Epithelial cell of proximal tubule (primary cell): ENCODE measurements at places on chromosomes 7 and 10. TPM values are rescaled to one million over a fixed set of nuclear protein-coding genes. Genes with fewer than 3 reads are reported as not detected.

Gene COG5
- total RNA-seq: 23.1 and 31.4 TPM in 2 replicates

Gene SPDYE6
- not detected in 2 replicates for total RNA-seq

- no peak for DNase-seq
Observed at GRCh38 chr7:132641238-132641637, 65.0 kb upstream of the PLXNA4 start.

- DNase-seq: no peak
Observed at GRCh38 chr7:99124236-99124635, 19.7 kb downstream of the SMURF1 start.

GRCh38 chr10:18616337-18616736 lies 35.0 kb downstream of the NSUN6 start:
- no peak for DNase-seq

DNA sequence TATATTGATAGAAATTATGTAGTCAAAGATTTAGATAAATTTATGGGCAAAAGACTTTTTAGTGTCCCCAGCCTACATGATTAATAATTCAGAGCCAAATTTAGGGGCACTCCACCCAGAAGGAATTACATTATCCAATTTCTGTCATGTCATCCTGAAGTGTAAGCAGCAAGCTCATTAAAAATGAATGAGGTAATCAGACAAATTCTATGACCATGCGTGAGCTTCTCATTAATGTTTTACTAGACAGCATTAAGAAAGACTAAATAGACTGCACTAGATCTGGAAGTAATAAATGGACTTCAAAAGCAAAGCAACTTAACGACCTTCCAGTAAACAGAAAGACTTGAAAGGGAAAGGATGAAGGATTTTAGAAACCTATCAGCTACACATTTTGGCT lies 22.7 kb upstream of the TRUB1 start:
- DNase-seq: peak; percentile 80

DNA sequence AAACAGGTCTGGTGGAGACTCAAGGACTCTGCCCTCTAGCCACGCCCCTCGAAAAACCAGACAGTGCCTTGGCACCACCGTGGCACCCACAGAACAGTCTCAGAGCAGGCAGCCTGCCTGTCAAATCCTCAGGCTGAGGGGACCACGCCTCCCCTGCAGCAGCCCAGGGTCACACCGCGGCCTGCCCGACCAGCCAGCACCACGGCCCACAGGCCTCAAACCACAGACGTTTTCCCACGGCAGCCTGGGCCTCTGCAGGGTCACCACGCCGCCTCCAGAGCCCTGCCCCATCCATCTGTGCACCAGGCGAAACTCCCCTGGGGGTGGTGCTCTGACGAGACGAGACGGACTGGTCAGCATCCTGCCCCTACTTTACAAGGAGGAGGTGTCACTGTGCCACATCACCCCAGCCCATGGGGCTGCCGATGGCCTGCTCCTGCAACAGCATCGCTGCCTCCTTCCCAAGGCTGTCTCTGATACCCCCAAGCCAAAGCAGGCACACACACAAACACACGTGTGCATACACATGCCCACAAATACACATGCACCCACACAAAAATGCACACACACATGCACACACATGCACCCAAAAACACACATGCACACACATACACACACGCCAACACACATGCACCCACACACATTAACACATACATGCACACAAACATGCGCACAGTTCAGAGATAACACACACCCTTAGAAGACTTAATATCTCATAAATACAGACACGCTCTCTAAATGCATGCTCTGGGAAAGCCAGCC lies 24.6 kb downstream of the PAPOLB start:
- DNase-seq: no peak

DNA sequence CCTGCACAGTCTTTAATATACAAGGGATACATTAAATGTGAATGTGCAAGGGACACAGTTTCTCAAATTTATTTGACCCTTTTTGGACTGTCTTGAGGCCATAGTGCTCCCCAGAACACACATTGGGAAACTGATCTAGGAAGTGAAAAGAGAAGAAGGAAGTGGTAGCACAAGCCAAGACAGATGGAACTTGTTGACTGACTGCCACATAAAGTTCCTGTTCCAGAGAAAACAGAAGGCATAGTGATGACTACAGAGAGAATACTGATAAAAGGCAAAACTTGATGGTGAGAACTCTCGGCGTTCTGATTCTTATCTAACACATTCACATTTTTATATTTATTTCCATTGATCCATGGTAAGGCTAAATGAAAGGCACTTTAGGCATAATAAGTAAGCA lies 1216.4 kb downstream of the CNTNAP2 start:
- no peak for DNase-seq

- DNase-seq: peak; percentile 20
Observed at GRCh38 chr7:127844707-127845331, 186.4 kb downstream of the LRRC4 start.

DNA sequence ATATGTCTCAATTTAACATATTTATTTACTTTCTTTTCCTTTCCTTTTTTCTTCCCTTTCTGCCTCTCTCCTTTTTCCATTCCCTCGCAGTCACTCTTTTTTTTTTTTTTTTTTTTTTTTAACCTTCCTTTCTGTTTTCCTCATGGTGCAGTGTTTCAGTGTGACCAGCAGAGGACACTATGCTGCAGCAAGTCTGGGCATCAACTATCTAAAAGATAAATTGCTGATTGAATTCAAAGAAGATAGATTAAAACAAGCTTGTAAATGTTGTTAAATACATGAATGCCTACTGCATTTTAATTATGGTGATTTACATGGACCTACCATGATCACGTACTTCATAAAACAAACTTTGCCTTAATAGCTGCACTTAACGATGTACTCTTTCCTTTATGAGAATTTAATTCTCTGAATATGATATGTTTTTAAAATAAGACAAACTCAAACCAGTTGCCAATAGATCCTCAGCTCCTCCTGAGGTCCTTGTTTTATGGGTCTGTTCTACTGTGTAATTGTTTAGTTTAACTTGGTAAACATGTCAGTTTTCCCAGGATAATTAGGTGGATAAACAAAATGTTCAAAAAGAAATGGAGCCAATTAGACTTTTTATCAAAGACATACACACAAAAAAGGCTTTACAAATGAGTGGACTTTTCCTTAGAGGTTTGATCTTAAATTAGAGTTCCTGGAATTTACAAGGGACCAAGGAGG lies 101.0 kb upstream of the AGR3 start:
- DNase-seq: no peak
